ENCODE measurements at places on chromosomes 2 and 18.

GRCh38 chr18:76251691-76252090, 243.4 kb downstream of the ZNF516 start:
- H3K27me3 ChIP-seq: no peaks in the 10 kb centered on the region
- H3K27ac ChIP-seq: no peak overlapping the region
- H3K4me1 ChIP-seq: no peaks in the 10 kb centered on the region
- no peaks in the 10 kb centered on the region for H3K36me3 ChIP-seq
- DNase-seq: no peak
- H3K4me3 ChIP-seq: no peak overlapping the region

DNA sequence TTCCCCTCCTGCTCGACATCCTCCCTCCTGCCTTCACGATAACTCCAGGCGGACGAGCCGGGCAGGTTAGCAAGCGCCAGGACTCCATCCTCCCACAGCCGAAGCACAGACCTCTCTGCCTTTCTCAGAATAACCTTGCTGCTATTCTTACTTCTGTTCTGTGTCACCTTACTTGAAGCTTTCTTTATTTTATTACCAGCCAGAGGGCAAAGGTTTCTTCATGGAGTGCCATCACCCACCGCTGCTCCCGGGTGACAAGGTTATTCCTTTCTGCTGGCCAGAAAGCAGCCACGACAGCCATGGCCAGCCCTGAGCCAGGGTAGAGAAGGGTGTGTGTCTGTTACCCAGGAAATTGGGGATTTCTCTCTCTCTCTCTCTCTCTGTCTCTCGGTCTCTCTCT, 227.1 kb downstream of the ANAPC1 start:
- no peak for DNase-seq
- no peaks in the 10 kb centered on the region for H3K36me3 ChIP-seq
- no peak overlapping the region for H3K4me3 ChIP-seq
- H3K4me1 ChIP-seq: no peaks in the 10 kb centered on the region
- H3K27ac ChIP-seq: no peak overlapping the region
- H3K27me3 ChIP-seq: no peaks in the 10 kb centered on the region

- DNase-seq: no peak
- no peaks in the 10 kb centered on the region for H3K36me3 ChIP-seq
- H3K4me1 ChIP-seq: no peaks in the 10 kb centered on the region
- H3K27ac ChIP-seq: no peak overlapping the region
- no peaks in the 10 kb centered on the region for H3K27me3 ChIP-seq
- no peak overlapping the region for H3K4me3 ChIP-seq
These were observed 38.0 kb downstream of the EHBP1 start for GRCh38 chr2:62743506-62743905.

GRCh38 chr18:13511961-13512577, 214.3 kb downstream of the FAM210A start:
- no peak overlapping the region for H3K27ac ChIP-seq
- H3K36me3 ChIP-seq: no peaks in the 10 kb centered on the region
- DNase-seq: no peak
- H3K27me3 ChIP-seq: no peaks in the 10 kb centered on the region

- no peak overlapping the region for H3K27ac ChIP-seq
- no peaks in the 10 kb centered on the region for H3K36me3 ChIP-seq
- no peak for DNase-seq
- no peak overlapping the region for H3K4me3 ChIP-seq
These were observed 18.0 kb upstream of the AP1S3 start for GRCh38 chr2:223855426-223855825.

DNA sequence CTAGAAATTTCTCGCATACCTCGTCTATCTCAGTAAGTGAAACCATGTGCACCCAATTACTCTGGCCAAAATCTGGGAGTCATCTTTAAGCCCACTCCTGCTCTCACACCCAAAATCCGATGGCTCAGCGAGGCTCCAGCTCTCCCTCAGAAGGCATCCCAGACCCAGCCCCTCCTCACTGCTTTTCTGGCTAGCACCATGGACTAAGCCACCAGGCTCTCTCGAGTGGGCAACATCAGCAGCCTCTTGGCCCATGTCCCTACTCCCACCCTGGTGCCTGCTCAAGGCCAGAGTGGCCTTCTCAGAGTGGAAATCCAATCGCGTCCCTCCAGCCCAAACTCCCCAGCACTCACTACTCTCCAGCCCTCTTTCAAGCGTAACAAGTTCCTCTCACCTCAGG, 27.2 kb downstream of the TNS1 start:
- DNase-seq: no peak
- H3K27me3 ChIP-seq: no peaks in the 10 kb centered on the region
- peaks cover 6% of the 10 kb centered on the region for H3K4me1 ChIP-seq

DNA sequence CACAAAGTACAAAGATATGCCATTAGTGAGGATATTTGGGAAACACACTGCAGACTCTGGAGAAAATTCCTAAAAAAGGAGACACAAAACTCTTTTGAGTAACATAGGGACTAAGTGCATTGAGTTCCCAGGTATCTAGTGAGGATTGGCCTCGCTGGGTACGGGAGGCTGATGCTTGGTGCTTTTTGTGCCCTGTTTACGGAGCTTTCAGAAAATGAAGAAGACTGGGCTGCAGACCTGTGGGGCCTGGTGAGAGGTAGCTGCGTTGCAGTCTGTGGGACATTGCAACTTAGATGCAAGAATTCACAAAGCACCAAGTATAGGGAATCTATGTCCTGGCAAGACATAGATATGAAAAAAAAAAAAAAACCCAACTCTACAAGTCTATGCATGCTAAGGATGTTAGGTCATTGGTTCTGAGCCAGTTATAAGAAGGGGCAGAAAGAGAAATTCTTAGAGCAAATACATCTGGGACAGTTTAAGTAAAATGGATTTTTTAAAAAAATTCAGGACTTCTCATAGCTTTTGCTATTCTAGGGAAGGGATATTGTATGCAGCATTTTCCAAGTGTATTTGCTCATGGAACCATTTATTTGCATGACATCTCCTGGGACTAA, 156.0 kb downstream of the SLC4A3 start:
- no peaks in the 10 kb centered on the region for H3K36me3 ChIP-seq
- H3K27ac ChIP-seq: no peak overlapping the region
- H3K4me1 ChIP-seq: no peaks in the 10 kb centered on the region
- no peaks in the 10 kb centered on the region for H3K27me3 ChIP-seq
- no peak for DNase-seq

- H3K36me3 ChIP-seq: peaks cover 7% of the 10 kb centered on the region
- no peaks in the 10 kb centered on the region for H3K4me1 ChIP-seq
- no peak for DNase-seq
- no peak overlapping the region for H3K4me3 ChIP-seq
- no peak overlapping the region for H3K27ac ChIP-seq
- H3K27me3 ChIP-seq: no peaks in the 10 kb centered on the region
These were observed 43.1 kb downstream of the KCTD18 start for GRCh38 chr2:200466425-200467418.

GRCh38 chr2:1567556-1568344, 154.5 kb downstream of the TPO start:
- no peak for DNase-seq
- no peaks in the 10 kb centered on the region for H3K27me3 ChIP-seq
- no peak overlapping the region for H3K4me3 ChIP-seq
- no peaks in the 10 kb centered on the region for H3K4me1 ChIP-seq

- no peaks in the 10 kb centered on the region for H3K27me3 ChIP-seq
- H3K4me3 ChIP-seq: no peak overlapping the region
- DNase-seq: peak; percentile 86
- no peaks in the 10 kb centered on the region for H3K4me1 ChIP-seq
These were observed 182.3 kb downstream of the INO80D start for GRCh38 chr2:205903549-205904129.

DNA sequence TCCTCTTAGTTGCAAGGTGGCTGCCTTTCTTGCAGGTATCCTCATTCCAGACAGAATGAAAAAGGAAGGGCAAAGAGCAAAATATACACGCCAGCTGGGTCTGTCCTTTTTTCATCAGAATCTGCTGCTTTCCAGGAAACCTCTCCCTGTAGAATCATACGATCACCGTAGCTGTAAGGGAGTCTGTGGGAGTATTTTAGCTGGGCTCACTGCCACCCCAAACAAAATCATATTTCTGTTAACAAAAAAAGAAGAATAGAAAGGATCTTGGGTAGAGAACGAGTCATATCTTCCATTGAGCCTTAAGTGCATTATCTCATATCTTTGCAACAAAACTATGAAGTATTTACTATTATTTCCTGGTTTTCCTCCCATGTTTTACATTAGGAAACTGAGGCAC, 15.0 kb upstream of the TANC1 start:
- DNase-seq: no peak
- no peaks in the 10 kb centered on the region for H3K4me1 ChIP-seq
- no peaks in the 10 kb centered on the region for H3K36me3 ChIP-seq
- no peaks in the 10 kb centered on the region for H3K27me3 ChIP-seq

GRCh38 chr18:35192415-35192814, 48.4 kb upstream of the ZNF397 start:
- H3K4me3 ChIP-seq: no peak overlapping the region
- DNase-seq: no peak
- H3K36me3 ChIP-seq: no peaks in the 10 kb centered on the region
- H3K27ac ChIP-seq: no peak overlapping the region
- no peaks in the 10 kb centered on the region for H3K4me1 ChIP-seq

- H3K27ac ChIP-seq: no peak overlapping the region
- H3K27me3 ChIP-seq: no peaks in the 10 kb centered on the region
- no peaks in the 10 kb centered on the region for H3K4me1 ChIP-seq
- no peaks in the 10 kb centered on the region for H3K36me3 ChIP-seq
- no peak for DNase-seq
These were observed 35.5 kb upstream of the TMEM200C start for GRCh38 chr18:5930789-5931188.

- peak; percentile 48 for DNase-seq
- no peaks in the 10 kb centered on the region for H3K27me3 ChIP-seq
- no peak overlapping the region for H3K27ac ChIP-seq
These were observed 317.6 kb upstream of the NCKAP5 start for GRCh38 chr2:133885847-133886246.

DNA sequence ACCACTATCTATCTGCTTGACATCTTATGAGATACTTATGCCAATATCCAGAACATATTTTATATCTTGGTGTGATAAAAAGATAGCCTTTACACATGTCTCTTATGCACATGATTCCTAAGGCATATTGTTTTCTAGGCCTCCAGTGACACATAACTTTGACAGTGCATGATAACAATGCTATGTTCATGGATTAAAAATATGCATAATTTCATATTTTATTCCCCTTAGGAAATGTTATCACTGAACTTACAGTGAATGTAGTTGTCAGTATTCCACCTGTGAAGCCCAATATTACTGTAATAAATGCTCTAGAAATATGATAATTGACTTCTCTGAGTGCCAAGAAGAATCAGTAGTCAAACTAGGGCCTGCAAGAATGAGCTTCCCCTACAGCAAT, 532.3 kb downstream of the SPAG16 start:
- no peaks in the 10 kb centered on the region for H3K36me3 ChIP-seq
- H3K27me3 ChIP-seq: no peaks in the 10 kb centered on the region
- DNase-seq: no peak
- H3K4me3 ChIP-seq: no peak overlapping the region

- H3K4me3 ChIP-seq: no peak overlapping the region
- peak; percentile 55 for DNase-seq
- H3K27me3 ChIP-seq: no peaks in the 10 kb centered on the region
- H3K27ac ChIP-seq: no peak overlapping the region
- no peaks in the 10 kb centered on the region for H3K36me3 ChIP-seq
These were observed 36.7 kb downstream of the MCFD2 start for GRCh38 chr2:46878886-46879285.

DNA sequence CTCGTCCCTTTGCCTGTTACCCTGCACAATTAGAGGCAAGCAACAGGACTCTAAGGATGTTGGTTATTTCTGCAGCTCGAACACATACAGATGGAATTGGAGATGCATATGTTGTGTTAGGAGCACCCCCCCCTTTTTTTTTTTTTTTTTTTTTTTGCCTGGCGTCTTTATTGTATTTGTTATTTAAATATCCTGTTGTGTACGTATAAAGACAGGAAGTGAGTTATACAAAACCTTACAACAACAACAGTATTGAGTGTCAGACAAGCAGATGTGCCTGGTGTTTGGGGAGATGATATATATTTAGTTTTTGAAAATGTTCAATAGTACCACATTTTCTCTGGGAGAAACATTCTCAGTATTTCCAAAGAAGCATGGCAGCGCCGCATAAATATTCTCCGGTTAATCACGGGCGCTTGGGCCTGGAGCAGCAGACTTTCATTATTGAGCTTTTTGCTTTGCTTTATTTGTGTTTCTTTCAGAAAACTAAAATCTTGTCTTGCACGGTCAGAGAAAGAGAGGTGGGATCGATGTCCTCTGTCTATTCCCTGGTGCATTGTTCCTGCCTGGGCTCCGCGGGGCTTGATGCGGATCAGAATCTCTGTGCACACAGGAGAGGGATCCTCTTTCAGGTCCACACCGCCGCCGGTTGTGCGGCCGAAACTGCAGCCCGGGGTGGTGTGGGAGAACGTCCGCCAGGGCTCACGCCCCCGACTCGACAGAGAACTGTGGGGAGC, 23.2 kb upstream of the ZNF516 start:
- H3K36me3 ChIP-seq: no peaks in the 10 kb centered on the region
- H3K27ac ChIP-seq: no peak overlapping the region
- H3K4me1 ChIP-seq: no peaks in the 10 kb centered on the region
- H3K27me3 ChIP-seq: no peaks in the 10 kb centered on the region
- DNase-seq: peak; percentile 69
- peak overlapping the region; percentile 22 for H3K4me3 ChIP-seq

- DNase-seq: no peak
- no peaks in the 10 kb centered on the region for H3K36me3 ChIP-seq
- H3K27ac ChIP-seq: no peak overlapping the region
- no peaks in the 10 kb centered on the region for H3K27me3 ChIP-seq
- H3K4me1 ChIP-seq: no peaks in the 10 kb centered on the region
- no peak overlapping the region for H3K4me3 ChIP-seq
These were observed 125.8 kb upstream of the MYO3B start for GRCh38 chr2:170052151-170052550.

GRCh38 chr2:172995323-172996244, 80.1 kb upstream of the MAP3K20 start:
- H3K4me1 ChIP-seq: peaks cover 2% of the 10 kb centered on the region
- peak; percentile 23 for DNase-seq
- H3K27me3 ChIP-seq: no peaks in the 10 kb centered on the region
- no peak overlapping the region for H3K4me3 ChIP-seq
- H3K36me3 ChIP-seq: no peaks in the 10 kb centered on the region
- H3K27ac ChIP-seq: no peak overlapping the region

GRCh38 chr2:45137966-45138695, 128.9 kb upstream of the SIX2 start:
- H3K27me3 ChIP-seq: no peaks in the 10 kb centered on the region
- no peak overlapping the region for H3K27ac ChIP-seq
- no peaks in the 10 kb centered on the region for H3K4me1 ChIP-seq
- no peak overlapping the region for H3K4me3 ChIP-seq
- no peaks in the 10 kb centered on the region for H3K36me3 ChIP-seq

DNA sequence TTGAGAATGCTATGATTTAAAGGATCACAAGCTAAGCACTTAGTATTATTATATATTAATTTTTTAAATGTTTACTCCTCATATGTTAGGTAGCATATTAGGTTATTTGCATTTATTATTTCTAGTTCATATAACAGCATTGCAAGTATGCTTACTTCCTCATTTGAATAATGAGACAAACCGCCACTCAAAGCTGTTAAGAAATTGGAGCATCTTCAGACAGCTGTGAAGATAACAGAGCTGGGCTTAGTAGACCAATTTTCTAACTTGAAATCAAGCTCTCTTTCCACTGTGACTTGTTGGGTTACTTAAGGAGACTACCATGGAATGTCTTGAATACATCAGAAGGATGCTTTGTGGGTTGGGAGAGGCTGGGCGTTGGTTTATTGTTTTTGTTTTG, 139.3 kb downstream of the ASXL3 start:
- no peak overlapping the region for H3K4me3 ChIP-seq
- DNase-seq: no peak
- H3K4me1 ChIP-seq: no peaks in the 10 kb centered on the region
- H3K36me3 ChIP-seq: no peaks in the 10 kb centered on the region
- H3K27ac ChIP-seq: no peak overlapping the region

Measured in mesendoderm (in vitro differentiated cells).